ENCODE measurements at places on chromosomes 11 and 22.

DNA sequence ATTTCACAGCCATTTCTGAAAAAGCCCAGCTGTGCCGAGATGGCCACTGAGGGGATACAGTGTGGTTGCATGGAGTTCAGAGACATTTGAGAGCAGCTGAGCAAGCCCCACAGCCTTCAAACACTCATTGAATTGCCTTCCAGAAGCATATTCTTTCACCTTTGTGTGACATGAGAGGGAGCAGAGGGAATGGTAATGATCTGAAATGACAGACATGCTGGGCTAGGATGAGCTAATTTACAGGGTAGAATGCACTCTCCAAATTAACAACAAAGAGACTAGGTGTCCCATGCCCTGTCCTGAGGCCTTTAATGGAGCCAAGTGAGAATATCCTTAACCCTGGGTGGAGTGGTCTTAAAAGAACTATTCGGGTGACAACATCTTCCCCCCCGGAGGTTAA lies 585.4 kb downstream of the NELL1 start:
- no peak for DNase-seq

DNA sequence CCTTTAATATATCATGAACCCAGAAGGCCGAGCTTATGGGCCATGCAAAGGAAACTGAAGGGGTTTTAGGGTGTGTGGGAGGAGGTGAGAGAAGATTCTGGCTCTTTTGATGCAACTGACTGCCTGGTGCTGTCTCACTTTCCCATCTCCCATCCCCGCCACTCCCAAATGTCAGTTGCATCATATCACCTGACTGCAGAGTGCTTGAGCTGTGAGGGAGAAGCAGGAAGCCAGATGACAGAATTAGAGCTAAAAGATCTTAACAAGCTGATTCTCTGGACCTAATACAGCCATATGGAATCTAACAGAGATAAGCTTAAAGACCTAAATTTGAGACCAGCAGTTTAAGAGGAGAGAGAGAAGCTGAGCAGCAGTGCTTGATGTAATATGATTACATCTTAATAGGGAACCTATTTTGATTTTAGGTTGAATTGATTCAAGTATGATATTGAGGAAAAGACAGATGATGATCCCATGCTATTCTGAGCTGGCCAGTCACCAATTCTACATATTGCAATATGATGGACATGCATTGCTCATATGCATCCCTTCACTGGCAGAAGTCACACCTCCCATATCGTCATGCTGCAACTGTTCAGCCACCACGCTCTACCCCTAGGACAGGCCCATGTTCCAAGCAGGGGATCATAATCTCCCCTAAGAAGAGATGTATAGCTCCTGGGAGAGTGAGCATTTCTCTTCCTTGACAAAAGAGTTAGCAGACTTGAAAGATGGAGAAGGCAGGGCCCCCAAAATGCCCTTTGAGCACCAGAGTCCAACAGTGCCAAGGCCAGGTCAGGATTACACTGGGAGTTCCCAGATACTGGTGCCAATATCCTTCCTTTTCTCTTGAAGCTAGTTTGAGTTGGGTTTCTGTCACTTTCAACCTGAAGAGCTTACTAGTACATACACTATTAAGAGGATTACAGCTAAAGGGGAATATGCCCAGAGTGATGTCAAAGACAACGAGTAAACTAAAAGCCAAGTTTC lies 44.9 kb downstream of the PLEKHA7 start:
- peak; percentile 1 for DNase-seq

DNA sequence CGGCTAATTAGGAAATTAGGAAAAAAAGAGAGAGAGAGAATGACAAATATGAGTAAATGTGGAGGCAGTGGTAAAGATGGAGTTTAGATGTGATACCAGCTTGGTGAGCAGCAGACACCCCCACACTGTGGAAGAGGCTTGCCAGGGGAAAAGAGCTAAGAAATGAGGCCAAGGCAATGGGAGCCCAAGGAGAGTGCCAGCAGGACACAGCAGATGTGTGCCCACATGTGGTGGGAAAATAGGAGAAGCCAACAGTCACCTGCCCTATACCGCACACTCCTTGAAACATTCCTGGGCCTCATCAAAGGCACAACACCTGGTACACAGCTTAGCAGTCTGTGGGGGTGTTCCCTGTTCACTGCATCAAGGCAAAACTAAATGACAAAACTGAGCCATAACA lies 104.9 kb downstream of the FAM76B start:
- DNase-seq, result peak; percentile 19

DNA sequence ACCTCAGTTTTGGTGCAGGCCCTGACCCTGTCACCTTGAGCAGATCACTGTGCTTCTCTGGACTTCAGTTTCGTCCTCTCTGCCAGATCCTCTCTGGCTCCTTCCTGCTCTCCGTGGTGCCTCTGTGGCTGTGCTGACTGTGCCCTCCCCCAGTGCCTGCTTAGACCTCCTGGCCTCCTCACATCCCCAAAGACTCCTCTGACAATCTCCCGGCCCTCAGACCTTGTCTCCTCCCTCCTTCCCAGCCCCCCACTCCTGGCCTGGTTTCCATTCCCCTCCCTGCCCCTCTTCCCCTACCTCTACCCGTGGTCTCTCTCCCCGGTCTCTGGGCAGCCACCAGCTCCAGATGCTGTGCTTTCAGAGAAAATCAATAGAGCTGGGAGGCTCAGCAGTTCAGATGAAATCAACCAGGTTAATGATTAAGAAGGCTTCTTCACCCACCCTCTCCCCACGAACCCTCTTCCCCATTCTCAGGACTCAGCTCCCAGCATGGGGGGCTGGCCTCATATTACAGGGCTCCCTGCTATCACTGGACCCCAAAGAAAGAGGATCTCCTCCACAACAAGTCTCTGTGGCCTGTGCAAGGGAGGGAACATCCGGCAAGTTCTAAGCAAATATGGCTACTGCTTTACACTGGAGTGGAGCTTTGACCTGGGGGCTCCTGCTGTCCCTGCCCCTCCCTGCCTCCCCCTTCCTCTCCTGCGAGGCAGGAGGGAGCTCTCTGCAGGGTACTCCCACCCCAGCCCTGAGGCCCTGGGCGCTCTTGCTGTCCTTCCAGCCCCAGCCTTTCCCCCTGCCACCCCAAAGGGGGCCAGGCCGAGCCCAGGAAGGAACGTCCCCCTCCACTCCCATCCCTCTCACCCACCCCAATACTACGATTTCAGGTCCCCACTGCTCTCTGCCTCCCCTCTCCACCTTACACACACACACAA lies 8.5 kb downstream of the BACE1-AS start:
- DNase-seq, result no peak

- no peak for DNase-seq
Observed at GRCh38 chr22:46640293-46641055, 20.3 kb downstream of the GRAMD4 start.

Data from amygdala (tissue), 56 donors.